ENCODE measurements at places on chromosomes 6 and 20.

- no peak for DNase-seq
Observed at GRCh38 chr20:30949761-30950160, 307.7 kb upstream of the DEFB115 start.

- peak; percentile 57 for DNase-seq
Observed at GRCh38 chr6:89047473-89047872, 33.1 kb upstream of the PNRC1 start.

DNA sequence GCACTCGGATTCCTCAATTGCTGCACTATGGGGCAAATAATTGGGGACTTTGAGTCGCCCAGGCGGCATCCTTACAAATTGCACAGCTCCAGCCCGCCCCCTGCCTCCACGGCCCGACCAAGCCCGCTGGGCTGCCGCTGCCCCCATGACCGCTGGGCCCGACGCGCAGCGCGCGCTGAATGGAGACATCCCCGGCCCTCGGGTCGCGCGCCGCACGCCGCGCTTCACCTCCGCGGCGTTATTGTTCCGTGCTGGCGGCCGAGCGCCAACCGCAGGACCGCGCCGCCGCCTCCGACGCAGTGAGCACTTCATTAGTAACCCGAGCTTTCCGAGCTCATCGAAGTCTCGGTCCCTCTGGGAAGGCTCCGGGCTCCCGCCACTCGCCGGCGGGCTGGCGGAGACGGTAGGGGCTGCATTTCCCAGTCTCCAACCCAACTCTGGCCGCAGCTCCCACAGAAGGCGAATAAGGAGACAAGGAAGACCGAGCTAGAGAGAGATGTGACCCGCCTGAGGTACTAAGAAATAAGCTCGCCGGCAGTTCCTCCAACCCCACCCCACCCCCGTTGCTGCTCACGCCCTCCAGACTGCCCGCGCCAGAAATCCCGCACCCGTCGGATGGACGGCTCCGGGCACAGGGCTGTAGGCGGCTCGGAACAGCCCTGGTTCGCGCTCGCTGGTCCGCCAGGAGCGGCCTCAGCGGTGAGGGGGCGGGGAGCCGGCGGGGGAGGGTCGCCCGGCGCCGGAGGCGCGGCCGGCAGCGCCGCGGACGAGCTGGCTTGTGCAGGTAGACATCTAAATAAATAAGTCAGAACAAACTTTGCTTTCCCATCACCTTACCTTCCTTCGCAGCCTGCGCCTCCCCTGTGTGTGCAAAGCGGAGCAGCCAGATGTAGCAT lies 703 bp downstream of the EPHA7 start:
- DNase-seq = no peak

DNA sequence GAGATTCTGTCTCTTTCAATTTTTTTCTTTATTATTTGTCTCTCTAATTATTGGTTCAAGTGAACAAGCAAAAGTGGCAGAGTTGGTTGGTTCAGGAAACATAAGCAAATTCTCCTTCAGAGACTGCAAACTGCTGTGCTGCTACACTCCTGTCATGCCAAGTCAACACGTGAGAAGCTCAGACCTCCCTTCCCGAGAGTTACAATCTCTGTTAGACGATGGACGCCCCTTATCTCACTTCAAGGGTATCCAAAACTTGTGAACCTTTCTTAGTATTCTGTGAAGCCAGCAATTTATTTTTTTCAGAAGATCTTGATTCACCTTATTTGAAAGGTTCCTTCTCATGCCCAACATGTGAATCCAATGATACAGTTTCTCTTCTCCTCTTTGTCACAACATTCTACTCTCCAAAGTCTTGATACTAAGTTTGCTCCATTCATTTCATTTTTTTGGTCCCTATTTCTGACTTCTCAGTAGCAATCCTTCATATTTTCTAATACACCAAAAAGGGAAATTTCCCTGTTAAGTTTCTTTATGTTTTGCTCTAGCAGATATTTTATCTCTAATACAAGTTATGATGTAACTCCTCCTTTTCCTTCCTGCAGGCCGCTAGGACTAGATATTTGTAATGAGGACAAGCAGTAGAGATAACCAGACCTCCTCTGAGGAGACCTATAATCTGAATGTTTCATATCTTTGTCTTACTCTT lies 448.8 kb upstream of the CITED2 start:
- no peak for DNase-seq

- no peak for DNase-seq
Observed at GRCh38 chr6:77548190-77548589, 84.9 kb upstream of the HTR1B start.

DNA sequence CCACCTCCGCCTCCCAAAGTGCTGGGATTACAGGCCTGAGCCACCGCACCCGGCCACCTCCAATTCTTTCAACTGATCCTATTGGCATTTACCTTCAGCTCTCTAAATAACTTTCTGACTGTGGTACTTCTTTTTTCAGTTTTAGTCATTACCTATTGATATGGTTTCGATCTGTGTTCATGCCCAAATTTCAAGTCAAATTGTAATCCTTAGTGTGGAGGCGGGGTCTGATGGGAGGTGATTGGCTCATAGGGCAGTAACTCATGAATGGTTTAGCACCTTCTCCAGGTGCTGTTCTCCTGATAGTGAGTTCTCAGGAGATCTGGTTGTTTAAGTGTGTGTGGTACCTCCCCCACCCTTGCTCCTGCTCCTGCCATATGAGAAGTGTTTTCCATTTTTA lies 140.9 kb downstream of the LPA start:
- DNase-seq = no peak

GRCh38 chr20:32902456-32903420 lies 44.0 kb downstream of the EFCAB8 start:
- peak; percentile 84 for DNase-seq

GRCh38 chr6:16372029-16372776 lies 133.8 kb downstream of the GMPR start:
- peak; percentile 45 for DNase-seq

DNA sequence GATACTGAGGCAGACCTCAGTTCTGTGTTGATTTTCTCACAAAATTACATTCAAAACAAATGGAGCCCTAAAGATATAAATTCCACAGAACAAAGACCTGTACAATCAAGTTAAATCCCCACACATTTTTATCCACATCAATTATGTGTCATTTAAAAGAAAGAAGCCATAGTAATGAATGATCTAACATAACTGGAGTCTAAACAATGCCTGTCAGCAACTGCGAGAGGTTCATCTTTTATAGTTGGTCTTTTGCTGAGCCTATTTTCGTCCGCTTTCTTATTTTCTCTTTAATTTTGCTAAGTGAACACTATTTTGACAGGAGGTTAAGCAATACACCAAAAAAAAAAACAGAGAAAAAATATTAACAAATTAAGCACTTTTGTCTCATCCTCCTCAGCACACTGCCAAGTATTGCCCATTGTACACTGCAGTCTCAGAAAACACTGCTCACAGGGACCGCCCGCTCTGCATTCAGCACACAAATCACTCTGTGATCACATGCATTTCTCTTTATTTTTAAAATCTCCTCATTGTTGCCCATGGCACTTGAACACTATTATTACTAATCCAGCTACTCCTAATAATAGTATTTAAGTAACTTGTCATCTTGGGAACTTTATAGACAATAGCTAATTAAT lies 140.8 kb downstream of the BTBD9 start:
- no peak for DNase-seq

DNA sequence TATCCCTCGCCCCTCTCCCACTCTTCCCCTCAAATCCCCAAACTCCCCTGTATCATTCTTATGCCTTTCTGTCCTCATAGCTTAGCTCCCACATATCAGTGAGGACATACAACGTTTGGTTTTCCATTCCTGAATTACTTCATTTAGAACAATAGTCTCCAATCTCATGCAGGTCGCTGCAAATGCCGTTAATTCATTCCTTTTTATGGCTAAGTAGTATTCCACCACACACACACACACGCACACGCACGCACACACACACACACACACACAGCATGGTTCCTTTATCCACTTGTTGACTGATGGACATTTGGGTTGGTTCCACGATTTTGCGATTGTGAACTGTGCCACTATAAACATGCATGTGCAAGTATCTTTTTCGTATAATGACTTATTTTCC lies 112.7 kb downstream of the KIF13A start:
- no peak for DNase-seq
